SK-N-DZ (cell line): ENCODE measurements at places on chromosomes 2 and 18.
A peak's percentile ranks its signal among the peaks of the same experiment; 100 is the strongest.

GRCh38 chr18:21980744-21981143 lies 188.6 kb upstream of the GATA6 start:
- no peak for DNase-seq

- DNase-seq = no peak
Measured at GRCh38 chr18:48313792-48314191, 95.4 kb downstream of the ZBTB7C start.

DNA sequence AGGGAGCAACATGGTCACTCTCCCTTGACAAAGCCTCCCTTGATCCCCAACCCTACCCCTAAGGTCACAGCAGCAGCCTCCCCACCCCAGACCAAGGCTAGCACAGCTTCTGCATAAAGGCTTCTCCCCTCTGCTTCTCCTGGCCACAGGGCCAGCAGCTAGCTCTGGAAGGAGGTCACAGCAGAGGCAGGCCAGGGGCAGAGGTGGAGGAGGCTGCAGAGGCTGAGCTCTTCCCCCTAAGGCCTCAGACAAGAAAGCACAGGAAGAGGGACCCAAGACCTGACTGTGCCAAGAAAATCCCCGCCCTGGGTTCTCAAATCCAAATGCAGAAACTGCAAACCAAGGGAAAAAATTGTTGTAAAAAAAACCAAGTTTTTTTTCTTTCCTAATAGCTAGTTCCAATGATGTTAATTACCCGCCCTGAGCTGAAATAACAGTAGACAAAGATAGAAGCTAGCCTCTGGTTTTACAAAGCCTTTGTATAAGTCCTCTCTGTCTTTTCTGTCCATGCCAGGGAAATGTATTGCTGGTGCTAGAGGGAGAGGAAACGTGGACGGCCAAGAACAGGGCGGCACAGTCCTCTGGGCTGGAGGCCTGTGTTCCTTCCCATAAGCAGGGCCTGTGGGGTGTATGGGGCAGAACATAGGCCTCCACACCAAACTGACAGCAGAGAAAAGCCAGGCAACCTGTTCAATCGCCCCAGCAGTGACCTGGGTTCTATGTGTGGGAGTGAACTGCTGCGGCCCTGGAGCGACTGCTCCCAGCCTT lies 79.5 kb downstream of the POLR1A start:
- DNase-seq = no peak

- no peak for DNase-seq
Measured at GRCh38 chr2:171008550-171009205, 79.6 kb downstream of the GORASP2 start.

DNA sequence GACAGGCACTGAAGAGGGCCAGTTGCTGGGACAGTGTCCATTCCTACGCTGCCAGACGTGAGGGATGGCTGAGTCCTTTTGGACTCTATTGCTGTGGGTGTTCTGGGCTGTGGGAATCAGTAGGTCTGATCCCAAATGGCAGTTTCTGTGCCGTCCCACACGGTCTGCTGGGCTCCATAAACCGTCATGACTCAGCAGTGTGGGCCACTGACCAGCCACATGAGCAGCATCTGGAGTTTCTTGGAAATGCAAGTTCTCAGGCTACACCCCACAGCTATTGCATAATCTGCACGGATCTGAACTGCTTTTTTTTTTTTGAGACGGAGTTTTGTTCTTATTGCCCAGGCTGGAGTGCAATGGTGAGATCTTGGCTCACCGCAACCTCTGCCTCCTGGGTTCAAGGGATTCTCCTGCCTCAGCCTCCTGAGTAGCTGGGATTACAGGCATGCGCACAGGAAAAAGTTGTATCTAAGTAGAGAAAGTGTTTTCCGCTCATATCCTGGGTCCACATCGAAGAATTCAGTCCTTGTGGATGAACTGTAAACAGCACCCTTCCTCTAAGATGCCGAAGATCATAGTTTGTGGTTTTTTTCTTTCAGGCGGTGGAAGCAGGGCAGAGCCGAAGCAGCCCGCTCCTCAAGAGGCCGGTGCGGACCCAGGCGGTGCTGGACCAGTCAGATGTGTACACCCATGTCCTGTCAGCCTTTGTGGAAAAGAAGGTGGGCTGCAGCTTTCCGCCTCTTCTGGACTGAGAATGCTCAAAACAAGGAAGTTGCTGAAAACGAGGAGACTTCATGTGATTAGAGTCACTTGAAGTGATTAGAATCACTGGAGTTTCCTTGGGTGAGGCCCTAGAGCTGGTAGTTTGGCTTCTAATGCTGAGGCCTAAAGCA lies 25.5 kb downstream of the RMC1 start:
- DNase-seq = no peak

GRCh38 chr2:24745825-24746224 lies 47.4 kb downstream of the PTRHD1 start:
- no peak for DNase-seq

DNA sequence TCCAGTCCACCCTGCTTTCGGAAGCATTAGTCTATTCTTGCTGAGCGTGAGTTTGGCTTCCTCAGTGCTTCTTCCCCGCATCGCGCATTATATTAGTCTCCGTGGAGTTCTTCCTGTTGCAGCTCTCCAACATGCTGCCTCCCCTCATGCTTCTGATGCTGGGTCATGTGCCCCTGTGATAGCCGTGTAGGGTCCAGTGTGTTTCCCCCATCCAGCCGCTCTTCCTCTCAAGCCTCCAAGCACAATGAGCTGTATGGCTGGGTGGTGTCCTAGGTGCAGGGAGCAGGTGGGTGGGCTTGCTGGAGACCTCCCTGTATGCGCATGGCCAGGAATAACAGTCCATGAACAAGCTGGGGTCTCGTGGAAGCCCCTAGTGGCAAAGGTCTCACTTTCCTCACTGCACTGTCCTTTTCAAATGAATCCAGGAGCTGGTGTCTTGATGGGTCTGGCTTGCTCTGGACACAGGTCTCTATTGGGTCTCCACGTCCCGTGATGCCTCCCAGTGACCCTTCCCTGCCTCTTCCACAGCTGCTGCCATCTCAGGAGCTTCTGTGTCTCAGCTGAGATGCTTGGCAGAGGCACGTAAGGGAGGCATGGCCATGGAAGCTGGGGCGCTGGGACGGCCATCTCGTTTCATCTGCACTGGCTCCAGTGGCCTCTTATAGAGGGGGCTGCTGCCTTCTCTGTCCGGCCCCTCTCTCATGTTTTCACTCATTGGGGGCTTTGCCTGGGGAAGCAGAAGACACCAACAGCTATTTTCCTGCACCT lies 54.8 kb upstream of the HDAC4 start:
- no peak for DNase-seq

GRCh38 chr2:18171191-18172139 lies 293.0 kb downstream of the KCNS3 start:
- no peak for DNase-seq

- DNase-seq = no peak
Measured at GRCh38 chr18:25604894-25605597, 253.1 kb upstream of the ZNF521 start.

DNA sequence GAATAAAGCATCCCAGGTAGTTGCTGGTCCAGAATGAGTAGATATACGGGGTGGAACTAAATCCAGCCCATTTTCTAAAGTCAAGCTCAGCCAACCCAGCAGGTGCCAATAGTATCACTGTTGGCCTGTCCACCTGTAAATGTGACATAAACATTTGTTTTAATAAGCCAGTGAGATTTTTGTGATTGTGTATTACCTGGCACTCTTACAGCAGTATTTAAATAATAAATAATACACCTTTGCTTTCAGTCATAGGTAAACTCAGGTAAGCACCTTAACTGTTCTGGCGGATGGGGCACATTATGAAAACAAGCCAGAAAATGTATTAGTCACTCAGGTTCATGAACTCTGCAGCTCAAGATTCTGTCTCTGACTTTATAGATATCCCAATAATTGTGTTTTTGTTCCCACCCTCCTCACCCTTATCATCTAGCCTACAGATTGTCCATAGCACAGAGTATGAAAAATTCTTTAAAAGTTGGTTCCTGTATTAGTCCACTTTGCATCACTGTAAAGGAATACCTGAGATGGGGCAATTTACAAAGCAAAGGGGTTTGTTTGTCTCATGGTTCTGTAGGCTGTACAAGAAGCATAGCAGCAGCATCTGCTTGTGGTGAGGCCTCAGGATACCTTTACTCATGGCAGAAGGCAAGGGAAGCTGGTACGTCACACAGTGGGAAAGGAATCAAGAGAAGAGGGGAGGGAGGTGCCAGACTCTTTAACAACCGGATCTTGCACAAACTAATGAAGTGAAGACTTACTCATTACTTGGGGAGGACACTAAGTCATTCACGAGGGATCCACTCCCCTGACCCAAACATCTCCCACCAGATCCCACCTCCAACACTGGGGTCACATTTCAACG lies 73.0 kb upstream of the CYRIA start:
- DNase-seq = no peak

DNA sequence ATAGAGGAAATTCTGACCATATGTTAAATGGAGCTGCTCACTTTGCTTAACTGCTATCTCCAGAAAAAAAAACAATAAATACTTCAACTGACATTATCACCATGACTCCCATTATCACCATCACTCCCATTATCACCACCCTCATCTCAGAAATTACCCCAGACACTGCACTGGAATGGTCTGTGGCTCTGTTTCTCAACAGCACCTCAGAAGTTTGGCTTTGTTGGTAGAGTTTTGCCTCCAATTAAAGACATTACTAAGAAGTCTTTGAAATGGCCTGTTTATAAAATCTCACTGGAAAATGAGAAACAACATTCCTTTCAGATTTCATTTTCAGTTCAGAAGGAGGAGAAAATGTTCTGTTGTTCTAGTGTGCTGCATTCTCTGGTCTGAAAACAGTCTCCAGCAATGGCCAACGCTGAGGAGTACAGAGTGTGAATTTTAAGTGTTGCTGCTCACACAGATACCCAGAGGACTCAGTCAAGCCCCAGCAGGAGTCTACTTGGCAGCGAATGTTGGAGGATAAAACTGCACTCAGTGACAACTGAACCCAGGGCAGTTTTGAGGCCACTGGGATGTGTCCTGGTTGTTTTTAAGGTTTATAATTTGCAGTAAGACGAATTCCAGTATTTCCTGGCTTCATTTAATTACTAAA lies 364.5 kb upstream of the CDH2 start:
- DNase-seq = no peak

GRCh38 chr2:167451496-167452289 lies 563.4 kb downstream of the XIRP2 start:
- peak; percentile 15 for DNase-seq

- DNase-seq = no peak
Measured at GRCh38 chr2:222747526-222748160, 76.2 kb downstream of the MOGAT1 start.

- DNase-seq = no peak
Measured at GRCh38 chr2:128557831-128558241, 239.2 kb upstream of the HS6ST1 start.

DNA sequence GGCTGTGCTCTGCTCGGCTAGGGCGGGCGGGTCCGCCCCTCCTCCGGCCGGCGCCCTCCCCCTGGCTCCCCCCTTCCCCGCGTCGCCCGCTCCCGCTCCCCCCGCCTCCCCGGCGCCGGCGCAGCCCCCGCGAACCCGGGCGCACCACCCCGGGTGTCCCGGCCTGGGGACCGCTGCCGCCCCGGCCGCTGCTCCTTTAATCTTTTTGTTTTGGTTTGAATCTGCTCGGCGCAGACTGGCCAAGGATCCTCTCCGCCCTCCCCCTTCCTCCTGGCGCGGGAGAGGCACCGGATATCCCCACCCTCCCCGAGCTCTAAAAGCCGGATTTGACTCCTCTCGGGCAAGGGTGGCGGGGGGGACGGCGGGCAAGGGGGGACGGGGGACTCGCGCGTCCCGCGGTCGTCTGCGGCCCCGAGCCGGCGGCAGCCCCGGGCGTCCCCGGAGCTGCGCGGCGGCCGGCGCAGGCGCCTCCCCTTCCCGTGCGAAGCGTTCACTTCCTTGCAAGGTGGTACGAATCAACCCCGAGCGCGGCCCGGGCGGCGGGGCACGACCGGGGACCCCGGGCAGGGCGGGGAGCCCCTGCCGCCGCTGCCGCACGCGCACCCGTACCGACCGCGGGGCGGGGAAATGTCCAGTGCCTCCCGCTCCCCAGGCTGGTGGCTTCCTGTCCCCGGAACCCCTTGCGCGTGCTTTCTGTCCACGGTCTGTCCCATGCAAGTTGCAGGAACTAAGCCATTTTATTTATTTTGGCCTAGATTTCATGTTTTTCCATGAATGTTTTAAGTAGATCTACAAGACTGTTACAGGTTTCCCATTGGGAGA lies at the start of gene PTGR3:
Gene PTGR3 (minus strand): TSS at position 11 of the 822 bp plus-strand sequence. CDS start 81 bp downstream, outside the sequence.
- peak; percentile 84 for DNase-seq

- no peak for DNase-seq
Measured at GRCh38 chr2:128661311-128661710, 342.6 kb upstream of the HS6ST1 start.

- no peak for DNase-seq
Measured at GRCh38 chr2:119206201-119206600, 17.4 kb upstream of the STEAP3 start.

GRCh38 chr2:235843591-235844395 lies 324.4 kb downstream of the GBX2 start:
- DNase-seq = no peak

- no peak for DNase-seq
Measured at GRCh38 chr2:222900354-222900753, 39.5 kb downstream of the ACSL3 start.

- peak; percentile 70 for DNase-seq
Measured at GRCh38 chr2:127086990-127087790, 19.8 kb downstream of the BIN1 start.

DNA sequence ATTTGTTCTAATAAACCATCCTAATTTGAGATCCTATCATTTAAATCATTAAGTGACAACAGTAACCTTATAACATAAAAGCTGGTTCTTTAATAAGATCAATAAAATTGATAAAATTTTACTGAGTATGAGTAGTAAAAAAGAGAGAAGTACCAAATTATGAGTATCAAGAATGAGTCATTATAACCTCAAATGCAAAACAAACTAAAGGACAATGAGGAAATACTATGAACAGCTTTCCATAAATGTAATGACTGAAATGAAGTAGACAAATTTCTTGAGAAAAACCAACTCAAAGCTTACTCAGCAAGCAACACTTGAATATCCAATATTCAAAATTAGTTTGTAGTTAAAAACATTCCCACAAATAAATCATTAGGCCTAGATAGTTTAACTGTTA lies 433.0 kb downstream of the ZEB2 start:
- DNase-seq = no peak

GRCh38 chr2:102753563-102754159 lies 8.2 kb upstream of the TMEM182 start:
- DNase-seq = peak; percentile 61

DNA sequence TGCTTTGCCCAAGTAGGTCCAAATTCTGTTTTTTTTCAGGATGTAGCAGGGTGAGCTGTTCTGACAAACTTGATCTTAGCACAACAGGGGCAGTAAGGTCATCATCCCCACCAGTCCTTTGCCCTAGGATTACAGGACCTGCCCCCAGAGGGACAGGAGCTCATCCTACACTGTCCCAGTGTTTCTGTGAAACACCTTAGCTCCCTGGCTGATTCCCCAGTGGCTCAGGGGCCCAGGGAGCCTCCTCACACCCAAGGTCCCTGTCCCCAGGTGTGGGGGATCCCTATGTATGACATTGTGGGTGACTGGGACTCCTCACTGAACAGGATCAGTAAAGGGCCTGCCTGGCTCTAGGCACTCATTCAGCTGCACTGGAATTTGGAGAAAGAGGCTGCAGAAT lies 191.2 kb downstream of the ANKRD30B start:
- DNase-seq = no peak

GRCh38 chr2:133077269-133077822 lies 407.3 kb upstream of the LYPD1 start:
- DNase-seq = no peak
